ELF-1 (cell line): ENCODE measurements at places on chromosomes 13 and 19.

DNA sequence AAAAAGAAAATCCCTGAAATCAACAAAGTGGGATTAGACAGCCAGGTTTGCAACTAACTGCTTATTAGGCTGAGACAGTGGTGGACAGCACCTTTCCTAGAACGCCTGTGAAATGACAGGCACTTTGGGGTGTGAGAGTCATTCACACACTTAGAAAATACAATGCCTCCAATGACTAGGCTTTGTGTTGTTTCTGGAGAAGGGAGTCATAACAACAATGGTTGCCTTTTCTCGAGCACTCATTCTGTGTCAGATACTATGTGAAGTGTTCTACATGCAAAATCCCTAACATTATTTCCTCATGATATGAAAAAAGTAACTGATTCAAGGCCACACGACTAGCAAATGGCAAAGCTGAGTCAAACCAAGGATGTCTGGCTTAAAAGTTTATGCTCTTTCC lies 41.2 kb downstream of the SACS start:
- no peak for DNase-seq

GRCh38 chr13:111992911-111993310 lies 74.0 kb upstream of the SOX1 start:
- DNase-seq = no peak

DNA sequence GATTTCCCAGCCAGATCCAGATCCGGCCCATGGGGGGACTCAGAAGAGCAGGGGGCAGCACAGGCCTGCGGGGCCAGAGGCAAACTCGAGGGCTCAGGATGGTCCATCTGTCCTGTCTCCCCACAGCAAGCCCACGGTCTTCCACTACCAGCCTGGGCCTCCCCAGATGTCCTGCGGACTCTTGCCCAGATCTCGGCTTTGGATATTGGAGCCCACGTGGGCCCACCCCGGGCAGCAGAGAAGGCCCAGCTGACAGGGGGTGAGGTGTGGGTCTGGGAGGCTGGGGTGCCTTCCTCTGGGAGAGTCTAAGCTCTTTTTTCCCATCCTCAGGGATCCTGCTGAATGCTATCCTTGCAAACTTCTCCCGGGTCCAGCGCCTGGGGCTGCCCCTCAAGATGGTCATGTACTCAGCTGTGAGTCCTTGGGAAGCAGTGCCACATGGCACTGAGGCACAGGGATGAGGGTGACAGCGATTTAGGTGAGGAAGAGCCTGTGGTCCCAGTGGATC lies 3.4 kb downstream of the ACP4 start:
- DNase-seq = no peak

- no peak for DNase-seq
Measured at GRCh38 chr13:113413898-113414282, 39.4 kb downstream of the ADPRHL1 start.

GRCh38 chr19:18675779-18676178 lies 7.7 kb upstream of the CRTC1 start:
- peak; percentile 39 for DNase-seq

DNA sequence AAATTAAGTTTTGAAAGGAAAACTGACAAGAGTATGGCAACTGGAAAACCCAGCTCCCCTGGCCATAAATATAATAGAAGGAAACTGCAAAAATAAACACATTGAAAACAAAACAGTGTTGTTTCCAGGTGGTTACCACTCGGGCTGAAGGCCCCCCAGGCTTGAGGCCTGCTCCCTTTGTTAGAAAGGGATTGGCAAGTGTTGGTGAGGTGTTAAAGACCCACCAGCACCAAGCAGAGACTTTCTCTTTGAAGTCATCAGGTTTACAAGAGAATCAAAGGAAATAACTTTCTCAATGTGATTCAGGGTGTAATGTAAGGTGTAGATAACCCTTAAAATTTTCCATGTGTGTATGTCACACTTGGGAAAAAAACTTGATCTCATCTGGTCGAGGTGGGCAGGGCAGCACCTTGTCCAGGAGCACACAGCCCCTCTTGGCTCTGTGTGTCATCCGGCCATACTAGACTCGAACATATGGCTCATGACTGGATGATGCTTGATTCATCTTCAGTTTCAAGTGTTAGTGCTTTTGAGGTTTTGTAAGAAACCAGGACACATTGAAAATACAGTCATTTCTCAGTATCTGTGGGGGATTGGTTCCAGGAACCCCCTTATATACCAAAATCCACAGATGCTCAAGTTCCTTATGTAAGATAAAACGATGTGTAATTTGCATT lies 7.8 kb downstream of the ACTN4 start:
- DNase-seq = no peak

GRCh38 chr19:46860846-46861690 lies at the start of gene ARHGAP35:
Gene ARHGAP35, plus strand, starts transcription at chr19:46860997. Its CDS starts 57,679 bp downstream, at chr19:46918676.
- no peak for DNase-seq

- DNase-seq = no peak
Measured at GRCh38 chr13:99406799-99407201, 94.5 kb upstream of the TM9SF2 start.

- no peak for DNase-seq
Measured at GRCh38 chr13:101681834-101682233, 229.4 kb downstream of the ITGBL1 start.

GRCh38 chr19:54574527-54575056 lies 1.0 kb downstream of the LILRA2 start:
- DNase-seq = no peak

DNA sequence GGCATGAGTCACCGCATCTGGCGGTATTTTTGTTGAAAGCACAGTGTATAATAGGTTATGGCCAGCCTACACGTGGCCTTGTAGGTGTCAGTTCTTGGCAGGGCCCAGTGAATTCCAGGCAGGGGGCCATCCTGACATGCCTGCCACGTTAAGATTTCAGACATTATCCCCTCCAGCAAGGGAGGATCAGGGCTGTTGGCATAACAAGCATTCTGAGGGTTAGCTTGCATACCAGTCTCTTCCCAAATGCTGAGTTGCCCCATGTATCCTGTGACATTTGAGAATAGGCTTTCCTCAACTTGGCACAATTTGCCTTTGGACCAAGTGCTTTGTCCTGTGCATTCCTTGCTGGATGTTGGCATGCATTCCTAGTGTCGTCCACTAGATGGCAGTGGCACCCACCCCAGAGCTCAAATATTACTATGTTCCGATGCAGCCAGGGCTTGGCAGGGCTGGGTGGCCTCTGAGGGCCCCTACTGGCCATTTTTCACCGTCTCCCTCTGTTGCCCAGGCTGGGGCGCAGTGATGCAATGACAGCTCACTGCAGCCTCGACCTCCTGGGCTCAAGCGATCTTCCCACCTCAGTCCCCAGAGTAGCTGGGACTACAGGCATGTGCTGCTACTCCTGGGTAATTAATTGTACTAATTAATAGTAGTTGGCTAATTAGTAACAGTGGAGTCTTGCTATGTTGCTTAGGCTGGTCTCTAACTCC lies 31.2 kb downstream of the NLRP12 start:
- peak; percentile 98 for DNase-seq

DNA sequence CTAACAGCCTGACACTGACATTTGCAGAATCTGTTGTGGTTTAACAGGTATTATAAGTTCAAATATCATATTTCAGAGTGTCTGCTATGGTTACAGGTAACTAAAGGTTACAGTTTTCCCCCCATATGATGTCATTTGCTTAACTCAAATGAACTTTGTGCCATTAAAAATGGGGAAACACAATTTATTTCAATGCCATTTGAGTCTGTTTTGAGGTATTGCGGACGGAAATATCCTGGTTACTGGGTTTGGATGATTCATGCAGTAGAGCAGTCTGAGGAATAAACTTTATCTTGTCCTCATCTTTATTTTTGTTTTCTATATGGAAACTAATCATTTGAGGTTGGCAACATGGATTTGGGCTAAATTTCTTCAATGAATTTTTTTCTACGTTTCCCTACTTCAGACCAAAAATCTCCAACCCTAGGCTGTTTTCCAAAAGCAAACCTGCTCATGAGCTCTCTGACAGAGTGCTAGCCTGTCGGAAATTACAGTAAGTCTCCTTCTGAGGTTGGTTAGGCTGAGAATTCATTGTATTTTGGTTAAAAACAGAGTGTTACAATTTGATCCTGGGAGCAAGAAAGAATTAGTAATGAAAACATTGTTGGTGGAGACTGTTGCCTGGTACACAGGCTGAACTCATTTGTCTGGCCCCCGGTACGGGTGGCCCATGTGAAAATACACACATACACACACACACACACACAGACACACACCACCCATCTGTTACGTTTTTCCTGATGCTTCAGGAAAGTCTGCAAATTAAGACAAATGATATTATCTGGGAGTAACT lies 66.1 kb downstream of the AKAP11 start:
- DNase-seq = no peak

DNA sequence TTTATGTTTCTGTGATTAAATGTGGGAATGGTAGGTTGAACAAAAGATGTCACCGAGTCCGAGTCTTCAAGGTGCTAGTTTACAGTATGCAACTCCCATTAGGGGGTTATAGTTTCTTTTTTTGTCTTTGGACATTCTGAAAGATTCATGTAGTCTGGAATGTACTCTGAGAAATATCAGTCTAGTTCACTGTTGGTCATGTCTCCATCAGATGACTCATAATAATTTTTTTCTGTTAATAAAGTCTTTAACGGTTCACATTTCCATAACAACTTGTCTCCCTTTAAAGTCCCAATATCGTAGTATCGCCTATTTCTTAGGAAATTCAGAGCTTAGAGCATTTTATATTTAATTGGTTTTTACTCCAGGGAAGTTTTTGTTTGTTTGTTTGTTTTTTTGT lies 13.5 kb upstream of the ESD start:
- DNase-seq = no peak

GRCh38 chr13:73835138-73835721 lies 299.0 kb downstream of the KLF12 start:
- DNase-seq = no peak

- DNase-seq = no peak
Measured at GRCh38 chr13:26465954-26466353, 91.5 kb upstream of the WASF3 start.

DNA sequence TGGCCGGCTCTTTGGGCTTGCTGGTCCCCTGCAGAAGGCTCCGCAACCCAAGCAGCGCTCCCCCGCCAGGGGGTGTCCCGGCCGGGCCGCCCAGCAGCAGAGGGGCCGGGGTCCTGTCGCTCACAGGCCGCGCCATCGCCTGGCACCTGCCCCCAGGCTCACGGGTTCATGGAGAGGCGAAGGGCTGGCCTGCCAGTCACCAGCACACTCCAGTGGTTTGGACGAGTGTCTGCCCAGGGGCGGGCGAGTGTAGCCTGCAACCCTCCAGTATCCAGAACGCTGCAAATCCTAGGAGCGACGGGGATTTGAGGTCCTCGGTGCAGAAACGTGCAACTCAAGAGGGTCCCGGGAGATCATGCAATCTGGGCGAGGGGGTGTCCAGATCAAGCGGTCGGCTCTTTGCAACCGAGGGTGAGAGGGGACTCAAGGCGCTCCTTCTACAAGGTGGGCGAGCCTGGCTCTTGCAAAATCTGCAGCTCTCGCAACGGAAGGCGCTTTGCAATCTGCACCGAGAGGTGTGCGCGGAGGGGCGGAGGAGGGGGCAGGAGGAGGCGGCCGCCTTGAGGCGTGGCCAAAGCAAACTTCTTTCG lies at the start of gene DBP:
TSS of gene DBP (minus strand) at position 521 of the 590 bp plus-strand sequence. CDS start at position 136, 385 bp downstream.
- peak; percentile 77 for DNase-seq

DNA sequence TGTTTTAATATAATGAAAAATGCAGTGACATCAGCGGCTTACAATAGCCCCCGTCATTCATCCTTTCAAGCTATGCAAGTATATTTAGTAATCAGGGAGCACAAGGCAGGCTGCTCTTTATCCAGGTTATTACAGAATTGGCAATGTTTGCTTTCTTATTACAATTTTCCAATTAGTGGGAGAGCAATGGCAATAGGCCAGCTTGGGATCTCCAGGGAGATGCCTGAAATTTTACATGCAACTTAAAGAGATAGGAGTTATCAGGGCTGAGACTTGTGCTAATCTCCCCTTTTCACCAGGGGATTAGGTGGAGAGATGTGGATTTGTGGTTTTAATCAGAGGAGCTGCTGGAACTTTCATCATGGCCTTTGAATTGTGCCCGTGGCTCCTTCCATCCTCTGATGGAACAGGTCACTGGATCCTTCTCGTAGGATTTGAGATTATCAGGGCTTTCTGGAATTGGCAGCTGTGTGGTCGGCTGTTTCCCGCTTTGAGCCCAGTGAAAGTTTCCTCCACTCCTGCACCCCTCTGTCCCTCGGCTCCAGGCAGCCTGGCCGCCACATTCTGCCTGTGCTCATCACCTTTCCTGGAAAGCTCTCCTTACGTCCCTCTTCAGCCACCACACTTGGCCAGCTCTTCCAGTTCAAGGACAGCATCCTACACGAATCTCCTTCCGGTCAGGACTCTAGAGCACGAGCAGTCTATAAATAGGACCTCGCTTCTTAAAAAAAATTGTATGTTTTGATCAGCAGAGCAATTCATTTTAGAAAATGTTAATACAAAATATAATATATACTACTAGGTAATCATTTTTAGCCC lies 47.0 kb downstream of the CBY2 start:
- DNase-seq = peak; percentile 39

DNA sequence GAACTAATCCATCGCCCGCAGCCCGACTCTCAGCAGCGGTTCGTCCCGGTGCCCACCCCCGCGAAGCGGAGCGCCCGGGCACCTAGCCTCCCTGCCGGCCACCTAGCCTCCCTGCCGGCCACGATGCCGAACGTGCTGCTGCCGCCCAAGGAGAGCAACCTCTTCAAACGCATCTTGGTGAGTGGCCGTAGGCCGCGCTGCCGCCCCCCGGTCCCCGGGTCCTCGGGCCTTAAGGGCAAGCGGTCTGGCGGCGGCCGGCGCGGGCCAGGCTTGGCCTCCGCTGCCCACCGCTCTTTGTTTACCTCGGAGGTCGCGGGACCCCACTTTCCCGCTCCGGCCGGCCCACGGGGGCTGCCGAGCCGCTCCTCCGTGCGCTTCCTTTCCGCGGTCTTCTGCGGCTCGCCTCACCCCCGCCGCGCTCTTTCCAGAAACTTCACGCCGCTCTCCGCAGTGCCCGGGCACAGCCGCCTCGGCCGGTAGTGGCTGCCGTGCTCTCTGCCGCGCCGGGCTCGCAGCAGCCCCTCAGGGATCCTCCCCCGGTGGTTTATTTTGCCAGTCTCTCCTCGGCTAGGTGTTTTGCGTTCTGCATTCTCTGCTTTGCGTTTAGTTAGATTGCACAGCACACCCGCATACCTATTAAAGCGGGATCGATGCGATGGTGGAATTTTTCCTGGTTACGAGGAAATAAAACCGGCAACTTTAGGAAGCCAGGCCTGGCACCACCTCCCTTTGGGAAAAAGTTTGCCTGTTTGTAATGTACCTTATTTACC lies 524 bp downstream of the NAA16 start:
- DNase-seq = peak; percentile 56

GRCh38 chr19:3480383-3481091 lies at the start of gene SMIM24:
Gene SMIM24, minus strand, starts transcription at chr19:3480525. Its CDS starts 62 bp downstream, at chr19:3480463.
- no peak for DNase-seq

DNA sequence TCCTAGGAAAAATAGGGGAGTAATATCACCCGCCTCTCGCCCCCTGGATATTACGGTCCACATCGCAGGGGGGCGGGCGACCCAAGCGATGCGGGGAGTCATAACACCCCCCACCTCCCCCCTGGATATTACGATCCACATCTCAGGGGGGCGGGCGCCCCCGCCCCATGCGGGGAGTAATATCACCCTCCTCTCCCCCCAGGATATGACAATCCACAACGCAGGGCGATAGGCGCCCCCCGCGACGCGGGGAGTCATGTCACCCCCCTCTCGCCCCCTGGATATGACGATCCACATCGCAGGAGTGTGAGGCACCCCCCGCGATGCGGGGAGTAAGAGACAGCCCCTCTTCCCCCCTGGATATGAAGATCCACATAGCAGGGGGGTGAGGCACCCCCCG lies 684.4 kb upstream of the PCDH9 start:
- no peak for DNase-seq

GRCh38 chr13:66962953-66963352 lies 267.2 kb downstream of the PCDH9 start:
- no peak for DNase-seq
